Activated CD8-positive, alpha-beta memory T cell treated with anti-CD3 and anti-CD28 coated beads for 1 hour (primary cell): ENCODE measurements at places on chromosomes 7 and 10.

DNA sequence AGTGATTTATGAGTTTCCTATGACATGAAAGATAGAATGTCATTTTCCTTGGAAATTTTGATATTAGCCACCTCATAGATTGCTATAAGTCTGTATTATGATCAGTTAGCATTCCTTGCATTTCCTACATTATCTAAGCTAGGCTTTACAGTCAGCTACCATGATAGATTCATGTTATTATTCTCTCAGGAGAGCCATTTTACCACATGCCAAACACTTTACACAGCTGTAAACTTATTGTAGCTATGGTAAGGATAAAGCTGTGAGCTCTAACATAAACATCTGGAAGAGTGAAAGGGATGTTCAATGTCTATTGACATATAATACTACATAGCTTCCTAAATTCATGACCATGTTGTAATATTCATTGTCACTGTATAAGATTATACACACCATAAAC lies 608.0 kb downstream of the PHTF2 start:
- no peak for DNase-seq

- DNase-seq, result no peak
These were observed 831 bp downstream of the CCDC7 start for GRCh38 chr10:32446536-32447406.

- DNase-seq, result no peak
These were observed 186.2 kb downstream of the ELFN1 start for GRCh38 chr7:1856161-1856887.

DNA sequence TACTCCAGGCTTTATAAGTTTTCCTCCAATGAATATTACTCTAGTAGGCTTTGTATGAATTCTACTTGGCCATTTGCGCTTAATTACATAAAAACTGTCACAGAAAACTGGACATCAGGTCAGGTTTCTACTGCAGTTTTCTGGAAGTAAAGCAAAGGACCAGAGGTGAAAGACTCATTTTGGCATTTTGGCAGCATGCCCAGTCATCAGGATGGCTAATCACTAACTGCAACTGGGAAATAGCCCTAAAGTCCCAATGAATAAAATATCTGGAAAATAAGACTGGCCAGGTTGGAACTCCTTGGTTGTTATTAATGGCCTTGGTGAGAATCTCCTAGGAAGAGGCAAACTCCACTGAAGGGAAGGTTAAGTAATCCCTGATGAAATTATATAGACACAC lies 75.5 kb downstream of the COPG2 start:
- no peak for DNase-seq

GRCh38 chr10:122206471-122207065 lies 64.5 kb upstream of the BTBD16 start:
- DNase-seq, result no peak

- no peak for DNase-seq
These were observed 104.6 kb upstream of the TNRC18 start for GRCh38 chr7:5528071-5528814.

- no peak for DNase-seq
These were observed 57.7 kb upstream of the EFCAB10 start for GRCh38 chr7:105638902-105639495.

DNA sequence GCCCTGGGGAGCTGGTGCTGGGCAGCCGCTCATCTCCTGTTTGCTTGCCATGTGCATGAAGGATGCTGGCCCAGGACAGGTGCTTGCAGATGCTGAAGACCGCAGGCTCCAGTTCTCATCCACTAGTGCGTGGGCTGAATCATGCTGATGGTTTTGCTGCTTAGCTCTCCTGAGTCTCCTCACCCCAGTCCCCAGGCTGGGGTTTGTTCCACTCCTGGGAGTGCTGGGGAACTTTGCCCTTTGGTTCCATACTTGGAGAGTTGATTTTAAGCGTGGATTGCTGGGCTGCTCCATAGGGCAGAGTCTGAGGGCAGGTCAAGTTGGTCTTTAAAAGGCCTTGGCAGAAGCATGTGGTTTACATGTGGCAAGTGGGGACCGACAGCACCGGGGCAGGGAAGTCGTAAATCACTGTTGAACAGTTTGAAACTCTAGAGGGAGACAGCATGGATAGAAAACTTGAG lies 9.1 kb downstream of the DYNC2I1 start:
- no peak for DNase-seq

DNA sequence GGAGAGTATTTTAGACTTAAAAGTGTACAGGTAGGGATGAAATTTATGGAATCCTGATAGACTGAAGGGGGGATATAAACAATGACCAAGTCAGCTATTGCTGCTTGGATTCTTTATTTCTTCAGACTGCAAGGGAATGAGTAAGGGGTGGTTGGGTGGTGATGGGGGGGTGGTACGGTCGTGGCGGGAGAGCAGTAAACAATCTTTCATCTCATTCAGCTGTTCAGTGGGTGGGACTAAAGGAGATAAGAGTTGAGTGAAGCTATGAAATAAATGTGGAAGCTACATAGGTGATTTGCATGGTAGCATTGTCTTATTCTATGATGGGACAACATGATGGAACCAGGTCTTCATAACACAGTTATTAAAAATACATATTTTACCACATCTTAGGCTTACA lies 1.8 kb downstream of the SEPTIN7 start:
- no peak for DNase-seq

GRCh38 chr10:34049469-34049868 lies 715.0 kb upstream of the NRP1 start:
- no peak for DNase-seq

DNA sequence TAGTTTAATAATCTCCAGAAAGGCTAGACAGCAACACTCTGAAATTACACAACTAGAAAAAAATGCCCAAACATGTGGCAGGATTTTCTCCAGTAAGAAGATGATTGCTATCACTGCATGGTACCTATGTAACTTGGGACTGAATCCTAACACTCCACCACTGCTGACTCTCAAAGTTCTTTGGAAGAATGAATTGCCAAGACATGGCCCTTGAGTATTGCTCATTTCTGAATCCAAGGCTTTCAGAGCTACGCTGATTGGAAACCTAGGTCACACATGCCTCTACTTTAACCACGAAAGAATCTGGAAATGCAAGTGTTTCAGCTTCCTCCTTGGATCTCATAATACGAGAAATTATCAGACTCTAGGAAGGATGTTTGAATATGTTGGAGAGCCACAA lies 167.5 kb upstream of the CELF2 start:
- DNase-seq, result no peak

GRCh38 chr7:33932221-33932620 lies 26.9 kb downstream of the BMPER start:
- DNase-seq, result no peak

- DNase-seq, result no peak
These were observed 62.2 kb downstream of the CNOT4 start for GRCh38 chr7:135447748-135448147.

DNA sequence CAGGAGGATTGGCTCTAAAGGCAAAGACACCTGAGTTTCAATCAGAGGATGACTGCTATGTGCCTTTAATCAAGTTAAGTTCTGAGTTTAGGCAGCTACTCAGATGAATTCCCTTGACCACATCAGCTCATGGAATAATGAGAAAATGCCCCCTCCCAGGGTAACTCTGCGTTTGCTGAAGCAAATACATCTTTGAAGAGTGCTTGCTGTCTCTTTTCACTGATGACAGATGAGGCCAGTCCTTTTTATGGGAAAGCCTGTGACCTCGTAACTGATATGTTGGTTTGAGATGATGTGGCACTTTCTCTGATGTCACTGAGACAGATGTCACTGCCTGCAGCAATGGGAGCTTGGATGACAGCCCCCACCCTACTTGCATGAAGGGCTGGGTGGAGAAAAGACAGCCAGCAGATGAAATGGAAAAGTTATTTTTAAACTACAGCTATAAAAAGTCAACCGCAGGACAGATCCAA lies 43.7 kb upstream of the DGKI start:
- DNase-seq, result no peak

DNA sequence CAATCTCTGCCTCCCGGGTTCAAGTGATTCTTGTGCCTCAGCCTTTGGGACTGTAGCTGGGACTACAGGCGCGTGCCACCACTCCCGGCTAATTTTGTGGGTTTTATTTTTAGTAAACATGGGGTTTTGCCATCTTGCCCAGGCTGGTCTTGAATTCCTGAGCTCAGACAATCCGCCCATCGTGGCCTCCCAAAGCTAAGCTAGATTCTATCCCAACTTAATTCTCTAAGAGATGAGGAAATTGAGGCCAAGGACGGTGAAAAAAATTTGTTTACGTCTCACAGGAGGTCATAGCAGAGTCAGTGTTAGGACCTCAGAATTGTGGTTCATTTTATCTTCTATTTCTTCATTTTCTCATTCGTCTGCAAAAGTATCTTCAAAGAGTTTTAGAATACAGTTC lies 6.1 kb downstream of the CCAR1 start:
- DNase-seq, result no peak

DNA sequence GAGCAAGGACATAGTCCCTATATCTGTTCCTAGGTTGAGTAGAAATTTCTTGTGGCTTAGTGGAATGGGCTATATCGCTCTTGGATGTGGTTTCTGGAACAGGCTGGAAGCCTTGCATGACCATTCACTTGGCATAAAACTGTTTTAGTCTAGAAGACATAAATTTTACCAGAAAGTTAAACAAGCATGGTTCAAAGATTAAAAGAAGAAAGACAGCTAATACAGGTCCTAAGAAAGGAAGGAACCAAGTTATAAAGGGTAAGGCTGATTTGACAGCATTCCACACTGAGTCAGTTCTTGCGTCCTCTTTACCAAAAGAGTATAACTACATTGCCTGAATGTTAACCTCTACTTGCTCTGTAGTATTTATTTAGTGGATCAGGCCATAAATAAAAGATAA lies 724.2 kb downstream of the SORCS1 start:
- DNase-seq, result no peak

DNA sequence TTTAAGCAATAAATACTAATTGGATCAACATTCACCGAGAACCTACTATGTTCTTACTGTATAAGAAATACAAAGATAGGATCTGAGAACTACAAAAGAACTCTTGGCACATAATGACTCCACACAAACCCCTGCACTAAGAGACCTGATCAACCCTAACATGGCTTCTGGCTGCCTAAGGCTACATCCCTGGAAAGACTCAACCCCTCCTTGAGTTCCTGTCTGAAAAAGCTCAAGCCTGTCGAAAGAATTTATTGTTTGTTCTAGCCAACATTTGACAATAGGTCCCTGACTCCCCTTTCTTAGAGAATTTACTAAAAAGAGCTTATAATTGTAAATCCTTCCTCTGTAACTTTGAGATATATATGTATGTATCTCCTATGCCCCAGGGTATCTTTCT lies 125.3 kb upstream of the SGCE start:
- DNase-seq, result no peak

DNA sequence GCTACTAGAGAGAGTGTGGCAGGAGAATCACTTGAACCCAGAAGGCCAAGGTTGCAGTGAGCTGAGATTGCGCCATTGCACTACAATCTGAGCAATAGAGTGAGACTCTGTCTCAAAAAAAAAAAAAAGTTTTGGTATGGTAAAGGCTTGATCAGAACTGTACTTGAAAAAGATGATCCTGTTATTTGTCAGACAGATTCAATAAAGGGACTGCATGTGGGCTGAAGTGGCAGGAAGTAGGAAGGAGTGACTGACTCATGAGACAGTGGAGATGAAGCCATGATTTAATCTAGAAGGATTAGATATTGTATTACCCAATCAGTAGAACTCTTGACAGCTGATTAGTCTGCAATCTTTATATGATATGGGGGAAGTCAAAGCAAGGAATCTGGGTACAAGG lies 2.7 kb upstream of the TMEM254 start:
- no peak for DNase-seq

- DNase-seq, result no peak
These were observed 1494.9 kb upstream of the LRRTM3 start for GRCh38 chr10:65430979-65431378.
